ENCODE measurements at places on chromosomes 5 and 9.

DNA sequence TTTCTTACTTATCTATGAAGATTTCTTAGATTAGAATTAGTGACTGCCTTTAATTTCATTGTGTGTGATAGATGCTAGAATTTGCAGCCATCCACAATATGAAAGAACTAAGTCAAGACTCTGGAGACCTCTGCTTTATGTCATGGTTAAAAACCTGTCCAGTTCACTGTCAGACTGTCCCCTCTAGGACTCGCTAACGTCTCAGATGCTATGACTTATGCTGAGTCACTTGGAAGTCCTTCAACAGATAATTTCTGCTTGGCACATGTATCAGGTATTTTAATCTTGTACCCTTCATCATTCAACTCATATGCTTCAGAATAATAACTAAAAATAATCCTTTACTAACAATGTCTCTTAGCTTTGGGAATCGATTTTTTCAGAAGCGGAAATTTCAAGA lies 230.5 kb upstream of the DMAC1 start:
- no peak for DNase-seq

DNA sequence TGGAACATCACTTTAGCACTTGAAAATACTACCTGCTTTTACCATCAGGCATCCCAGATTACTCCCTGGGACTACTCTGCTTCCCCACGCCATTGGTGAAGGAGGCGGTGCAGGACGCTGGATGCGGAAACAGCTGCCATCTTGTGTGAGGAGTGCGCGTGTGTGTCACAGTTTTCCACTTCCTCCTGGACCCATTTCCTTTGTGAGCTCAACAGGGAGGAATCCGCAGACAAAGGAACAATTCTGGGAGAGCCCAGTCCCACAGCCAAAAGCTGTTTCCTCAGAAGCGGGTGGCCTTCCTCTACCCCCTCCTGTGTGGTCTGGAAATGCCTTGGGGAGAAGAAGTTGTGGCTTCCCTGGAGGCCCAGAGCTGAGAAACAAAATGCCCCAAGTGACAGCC lies 16.8 kb downstream of the AFAP1L1 start:
- no peak for DNase-seq

DNA sequence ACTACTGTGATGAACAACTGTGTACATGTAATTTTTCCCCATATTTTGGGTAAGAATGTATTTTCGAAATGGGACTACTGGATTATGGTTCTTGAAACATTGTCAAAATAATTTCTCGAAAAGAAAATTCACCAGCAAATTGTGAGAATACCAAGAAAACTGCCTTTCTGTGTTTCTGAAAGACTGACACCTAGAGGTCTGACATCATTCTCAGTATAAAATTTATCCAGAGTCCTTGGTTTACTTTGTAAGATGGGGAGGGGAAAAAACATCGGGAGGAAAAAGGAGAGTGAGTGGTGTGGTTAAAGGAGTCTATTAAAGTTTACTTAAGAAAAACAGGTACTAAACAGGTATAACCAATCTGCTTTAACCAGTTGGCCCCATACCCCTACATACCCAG lies 149.2 kb downstream of the CEP120 start:
- no peak for DNase-seq

DNA sequence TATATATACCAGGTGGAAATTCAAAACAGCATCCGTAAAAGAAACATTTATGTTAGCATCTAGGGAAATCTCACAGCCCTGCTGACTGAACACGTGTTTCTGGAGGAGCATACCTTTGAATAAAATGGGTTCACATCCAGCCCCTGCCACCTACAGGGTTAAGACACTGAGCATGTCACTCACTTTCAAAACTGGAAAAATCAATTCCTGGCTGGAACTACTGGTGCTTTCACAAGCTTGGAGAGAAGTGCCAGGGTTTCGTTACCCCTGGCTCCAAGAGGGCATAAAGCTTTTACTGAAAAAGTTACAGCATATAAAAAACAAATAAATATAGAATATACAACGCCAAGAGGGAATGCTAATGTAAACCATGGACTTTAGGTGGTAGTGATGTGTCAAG lies 48.0 kb downstream of the SERINC5 start:
- DNase-seq, result no peak

DNA sequence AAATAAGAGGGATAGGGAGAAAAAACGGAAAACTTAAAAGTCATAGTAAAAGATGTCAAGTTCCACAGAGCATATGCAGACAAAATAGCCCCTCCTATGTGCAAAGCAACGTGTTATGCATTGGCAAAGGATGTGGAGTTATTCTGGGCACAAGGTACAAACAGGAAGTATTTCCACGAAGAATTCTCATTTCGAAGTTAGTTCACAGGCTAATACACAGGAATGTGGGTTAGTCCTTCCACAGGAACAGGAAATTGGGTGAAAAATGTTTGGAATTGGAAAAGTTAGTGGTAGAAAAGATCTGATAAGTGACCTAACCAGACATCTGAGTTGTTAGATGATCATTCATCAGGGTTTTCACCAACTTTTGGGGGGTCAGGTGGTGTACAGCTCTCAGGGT lies 326.6 kb downstream of the EBF1 start:
- DNase-seq, result no peak

DNA sequence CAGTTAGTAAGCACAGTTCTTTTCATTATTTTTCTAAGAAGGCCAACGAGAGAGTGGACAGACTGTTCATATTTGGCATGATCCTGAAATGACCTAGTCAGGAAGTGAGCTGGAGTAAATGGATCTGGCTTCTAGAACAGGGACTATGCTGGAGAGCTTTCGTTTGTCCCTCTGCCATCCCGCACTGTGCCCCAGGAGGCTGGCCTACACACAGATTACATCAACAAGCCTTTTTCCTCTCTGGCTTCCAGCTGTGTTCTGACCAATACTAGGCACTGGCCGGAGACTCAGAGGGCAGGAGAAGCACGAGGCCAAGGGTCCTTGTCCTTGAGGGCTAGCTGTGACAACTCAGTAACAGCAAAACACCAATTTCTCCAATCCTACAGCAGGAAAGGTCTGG lies 127.8 kb downstream of the MED27 start:
- no peak for DNase-seq

- no peak for DNase-seq
These were observed 536.5 kb upstream of the ACO1 start for GRCh38 chr9:31847963-31848362.

GRCh38 chr9:125985142-125985997 lies 238.2 kb downstream of the PBX3 start:
- DNase-seq, result no peak

DNA sequence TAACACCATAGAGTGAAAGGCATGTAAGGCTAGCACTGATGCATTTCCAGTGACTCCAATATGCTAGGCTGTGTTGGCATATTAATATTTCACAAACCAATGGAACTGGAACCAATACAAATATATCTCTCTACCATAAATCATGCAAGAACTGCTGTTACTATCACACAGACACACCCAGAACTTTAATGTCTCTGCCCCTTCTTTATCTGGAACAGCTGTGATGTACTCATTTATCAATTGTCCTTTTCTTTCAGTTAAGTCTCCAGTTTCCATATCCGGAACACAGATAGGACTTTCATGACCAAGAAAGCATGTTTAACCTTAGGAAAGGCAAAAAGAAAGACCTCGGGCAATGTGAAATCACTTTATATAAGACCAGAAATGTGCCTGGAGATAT lies 70.3 kb downstream of the SPTLC1 start:
- DNase-seq, result no peak

DNA sequence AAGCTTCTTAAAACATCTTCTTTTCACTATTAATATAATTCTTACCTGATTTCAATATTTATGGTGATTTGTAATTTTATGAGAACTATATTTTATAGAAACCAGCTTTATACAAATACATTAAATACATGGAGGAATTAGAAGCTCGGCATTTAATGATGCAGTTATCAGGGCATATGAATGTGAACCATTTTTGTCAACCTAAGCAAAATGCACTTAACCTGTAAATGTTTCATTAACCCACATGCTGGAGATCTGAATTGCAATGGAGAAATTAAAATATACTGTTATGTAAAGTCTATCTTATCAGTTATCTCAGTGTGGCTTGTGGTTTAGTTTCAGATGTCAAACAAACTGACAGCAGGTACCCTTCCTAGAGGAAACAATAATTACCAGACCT lies 63.2 kb upstream of the CDH12 start:
- no peak for DNase-seq

DNA sequence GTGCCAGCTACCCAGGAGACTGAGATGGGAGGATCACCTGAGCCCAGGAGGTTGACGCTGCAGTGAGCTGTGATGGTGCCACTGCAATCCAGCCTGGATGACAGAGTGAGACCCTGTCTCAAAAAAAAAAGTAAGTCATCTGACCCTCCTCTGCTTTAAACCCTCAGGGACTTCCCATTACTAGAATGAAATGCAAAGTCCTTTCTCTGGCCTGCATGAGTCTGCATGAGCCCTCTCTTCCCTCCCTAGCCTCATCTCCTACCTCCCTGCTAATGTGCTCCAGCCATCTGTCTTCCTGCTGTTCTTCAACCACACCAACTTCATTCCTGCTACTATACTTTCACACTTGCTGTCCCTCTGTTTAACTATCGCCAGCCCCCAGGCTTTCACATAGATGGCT lies 15.3 kb downstream of the IL5 start:
- DNase-seq, result no peak

GRCh38 chr9:86589273-86589672 lies 235.1 kb upstream of the TUT7 start:
- no peak for DNase-seq

- no peak for DNase-seq
These were observed 31.2 kb upstream of the LAMC3 start for GRCh38 chr9:130977811-130978221.

DNA sequence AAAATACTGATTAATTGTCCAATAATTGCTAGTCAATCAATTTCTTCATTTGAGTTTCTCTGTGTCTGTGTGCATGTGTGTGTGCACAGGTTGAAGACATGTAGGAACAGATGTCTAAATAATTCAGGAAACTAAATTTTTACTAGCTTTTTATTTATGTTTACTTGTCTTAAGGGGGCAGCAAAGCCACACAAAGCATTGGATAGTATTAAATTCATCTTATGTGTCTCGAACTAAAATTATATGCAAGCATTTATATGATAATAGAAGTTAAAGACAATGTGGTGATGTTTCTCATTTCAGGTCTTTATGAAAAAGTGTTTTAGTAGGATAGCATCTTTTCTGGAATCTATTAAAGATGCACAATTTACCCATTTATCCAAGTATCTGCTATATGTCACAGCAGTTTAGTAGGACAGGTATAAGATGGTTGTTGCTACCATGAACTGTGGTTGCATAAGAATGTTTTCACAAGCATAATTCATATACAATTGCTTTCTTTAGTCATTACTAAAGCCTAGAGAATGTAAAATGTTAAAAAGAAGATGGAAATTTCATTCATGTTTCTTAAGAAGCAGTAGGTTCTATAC lies 784.6 kb upstream of the NUDT12 start:
- no peak for DNase-seq

DNA sequence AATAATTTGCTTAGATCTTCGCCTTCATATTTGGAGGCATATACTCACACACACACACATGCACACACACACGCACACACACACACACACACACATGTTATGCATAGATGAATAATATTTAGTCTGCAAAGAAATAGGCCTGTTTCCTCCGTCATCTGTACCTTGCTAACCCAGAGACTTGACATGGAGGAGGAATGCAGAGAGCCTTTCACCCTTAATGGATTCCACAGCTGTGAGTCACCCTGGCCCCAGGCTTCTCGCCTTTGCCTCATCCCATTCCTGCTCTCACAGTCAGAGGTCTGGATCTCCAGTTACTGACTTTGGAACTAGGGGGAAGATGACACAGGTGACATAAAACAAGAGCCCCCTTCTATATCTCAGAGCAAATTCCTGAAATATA lies 29.7 kb downstream of the ZNF462 start:
- DNase-seq, result no peak

- DNase-seq, result no peak
These were observed 16.2 kb downstream of the RAD1 start for GRCh38 chr5:34899066-34899465.

- DNase-seq, result no peak
These were observed 72.5 kb downstream of the APTX start for GRCh38 chr9:32928912-32929311.

DNA sequence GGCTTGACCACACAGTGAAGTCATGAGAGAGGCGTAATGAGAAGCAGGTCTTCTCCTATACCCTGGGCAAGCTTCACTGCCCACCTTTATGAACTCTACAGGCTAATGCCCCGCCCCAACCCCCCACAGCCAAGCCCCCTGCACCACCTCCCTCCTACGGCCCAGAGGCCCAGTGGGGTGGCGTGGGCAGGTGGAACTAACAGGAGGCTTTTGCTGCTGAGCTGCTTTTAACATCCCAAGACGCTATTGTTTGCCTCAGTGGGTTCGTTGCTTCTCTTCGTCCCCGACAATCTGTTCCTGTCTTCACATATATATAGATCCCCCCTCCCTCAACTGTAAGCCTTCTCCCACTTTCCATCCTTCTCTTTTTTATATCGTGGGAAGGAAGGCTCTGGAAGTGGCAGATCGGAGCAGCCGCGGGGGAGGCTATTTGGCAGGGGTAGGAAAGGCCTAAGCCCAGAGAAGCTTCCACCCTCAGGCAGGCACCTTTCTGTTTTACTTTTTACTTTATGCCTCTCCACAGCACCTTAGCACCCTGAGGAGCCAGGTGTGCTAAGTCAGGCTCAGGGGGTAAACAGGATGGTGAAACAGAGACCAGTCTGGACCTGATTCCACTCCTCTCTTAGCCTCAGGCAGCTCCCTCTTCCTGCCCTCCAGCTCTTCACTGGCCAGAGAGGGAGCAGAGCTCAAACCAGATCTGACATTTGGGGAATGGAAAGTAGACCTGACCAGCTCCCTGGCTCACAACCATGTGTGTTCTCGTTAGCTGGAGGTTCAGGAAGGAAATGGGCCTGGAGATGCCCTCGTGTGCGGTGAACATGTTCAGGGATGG lies 26.5 kb downstream of the CD74 start:
- DNase-seq, result no peak

- DNase-seq, result no peak
These were observed 246.1 kb upstream of the TUT7 start for GRCh38 chr9:86600291-86600690.

DNA sequence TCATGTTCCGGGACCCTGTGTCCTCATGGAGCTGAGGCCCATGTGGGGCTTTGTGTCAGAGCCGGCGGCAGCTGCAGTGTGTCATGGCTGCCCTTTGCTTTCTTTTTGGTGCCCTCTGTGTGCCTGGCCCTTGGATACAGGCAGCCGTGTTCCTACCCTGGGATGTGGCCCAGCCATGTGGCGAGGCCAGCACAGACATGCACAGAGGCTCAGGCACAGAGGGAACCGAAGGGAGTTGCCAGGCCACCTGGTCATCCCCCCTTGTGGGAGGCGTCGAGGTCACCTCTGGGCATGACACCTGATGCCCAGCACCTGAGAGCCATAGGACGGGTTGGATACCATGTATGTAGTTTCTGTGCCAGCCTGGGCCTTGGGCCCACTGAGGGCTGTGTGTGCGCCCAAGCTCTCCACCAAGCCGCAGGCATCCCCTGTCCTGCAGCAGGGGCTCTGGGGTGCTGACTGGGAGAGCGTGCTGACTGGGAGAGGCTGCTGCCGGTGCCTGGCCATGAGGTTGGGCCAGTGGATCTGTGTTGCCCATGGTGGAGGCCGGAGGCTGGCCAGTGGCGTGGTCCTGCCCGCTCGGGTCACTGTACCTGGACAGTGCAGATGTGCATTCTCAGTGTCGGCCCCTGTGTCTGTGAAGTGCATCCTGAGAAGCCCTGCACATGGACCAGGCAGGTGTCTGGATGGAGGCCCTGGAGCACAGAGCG lies 4.8 kb downstream of the NKD2 start:
- DNase-seq, result no peak

Data from SIG-M5 (cell line).